ENCODE measurements at places on chromosomes 16 and 17. TPM values are rescaled to one million over a fixed set of nuclear protein-coding genes. Genes with fewer than 3 reads are reported as not detected.

DNA sequence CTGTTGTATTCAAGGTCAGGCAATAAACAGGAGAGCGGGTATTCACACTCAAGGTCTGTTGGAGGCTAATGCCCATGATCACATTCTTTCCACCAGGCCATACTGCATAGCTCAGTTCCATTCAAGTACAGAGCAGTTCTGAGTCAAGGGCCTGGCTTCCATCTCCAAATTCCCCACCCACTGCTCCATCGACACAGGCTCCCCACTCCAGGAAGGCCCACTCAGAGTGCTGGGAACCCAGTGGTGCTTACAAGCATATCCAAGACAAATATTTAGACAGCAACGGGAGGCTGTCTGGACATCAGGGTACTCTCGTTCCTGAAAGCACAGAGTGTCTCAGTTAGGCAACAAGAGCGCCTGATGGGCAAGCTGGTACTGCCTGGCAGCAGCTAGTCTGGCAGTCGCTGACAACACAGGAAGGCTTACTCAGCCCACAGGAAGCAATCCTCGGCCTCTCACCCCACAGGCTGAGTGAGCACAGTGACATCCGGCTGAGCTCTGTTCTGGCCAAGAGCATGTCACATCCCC, 40.9 kb downstream of the RFFL start:
- DNase-seq, result no peak

DNA sequence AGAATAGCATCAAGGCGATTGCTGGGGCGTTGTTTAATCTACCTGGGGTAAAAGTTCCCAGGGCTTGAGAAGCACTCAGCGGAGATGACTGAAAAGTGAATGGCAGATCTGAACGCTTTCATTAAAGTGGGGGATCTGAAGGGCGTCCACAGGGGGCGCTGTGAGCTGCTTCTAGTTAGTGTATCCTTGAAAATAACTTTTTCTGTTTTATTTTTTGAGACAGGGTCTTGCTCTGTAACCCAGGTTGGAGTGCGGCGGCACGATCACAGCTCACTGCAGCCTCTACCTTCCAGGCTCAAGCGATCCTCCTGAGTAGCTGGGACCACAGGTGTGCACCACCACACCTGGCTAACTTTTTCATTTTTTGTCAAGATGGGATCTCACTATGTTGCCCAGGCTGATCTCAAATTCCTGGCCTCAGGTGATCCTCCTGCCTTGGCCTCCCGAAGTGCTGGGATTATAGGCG, 360.4 kb downstream of the SEC14L1 start:
- DNase-seq, result no peak

DNA sequence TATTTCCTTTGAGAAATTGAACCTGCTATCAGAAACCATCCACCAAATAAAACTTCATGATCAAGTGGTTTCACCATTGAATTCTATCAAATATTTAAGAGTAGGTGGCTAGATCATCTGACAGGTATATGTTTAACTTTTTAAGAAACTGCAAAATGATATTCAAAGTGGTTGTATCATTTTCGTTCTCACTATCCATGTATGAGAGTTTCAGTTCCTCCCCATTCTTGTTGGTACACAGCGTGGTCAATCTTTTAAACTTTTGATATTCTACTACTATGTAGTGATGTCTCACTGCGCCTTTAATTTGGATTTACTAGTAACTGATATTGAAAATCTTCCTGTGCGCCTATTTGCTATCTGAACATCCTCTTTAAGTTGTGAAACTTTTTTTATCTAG, 163.7 kb downstream of the CYB561 start:
- DNase-seq, result no peak

- DNase-seq, result no peak
Observed at GRCh38 chr17:34561328-34561727, 18.1 kb upstream of the TMEM132E start.

- no peak for DNase-seq
Observed at GRCh38 chr16:65002265-65002664, 119.6 kb downstream of the CDH11 start.

DNA sequence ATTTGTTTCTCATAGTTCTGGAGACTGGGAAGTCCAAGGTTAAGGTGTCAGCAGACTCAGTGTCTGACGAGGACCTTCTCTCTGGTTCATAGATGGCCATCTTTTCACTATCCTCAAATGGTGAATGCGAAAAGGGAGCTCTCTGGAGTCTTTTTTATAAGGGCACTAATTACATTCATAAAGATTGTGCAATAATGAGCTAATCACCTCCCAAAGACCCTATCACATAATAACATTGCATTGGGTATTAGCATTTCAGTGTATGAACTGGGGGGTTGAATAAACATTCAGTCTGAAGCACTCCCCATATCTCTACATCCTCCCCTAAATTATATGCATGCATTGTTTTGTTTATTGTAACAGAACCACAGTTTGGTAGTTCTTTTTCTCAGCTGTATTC, 1086.5 kb downstream of the CDH11 start:
- DNase-seq, result no peak

DNA sequence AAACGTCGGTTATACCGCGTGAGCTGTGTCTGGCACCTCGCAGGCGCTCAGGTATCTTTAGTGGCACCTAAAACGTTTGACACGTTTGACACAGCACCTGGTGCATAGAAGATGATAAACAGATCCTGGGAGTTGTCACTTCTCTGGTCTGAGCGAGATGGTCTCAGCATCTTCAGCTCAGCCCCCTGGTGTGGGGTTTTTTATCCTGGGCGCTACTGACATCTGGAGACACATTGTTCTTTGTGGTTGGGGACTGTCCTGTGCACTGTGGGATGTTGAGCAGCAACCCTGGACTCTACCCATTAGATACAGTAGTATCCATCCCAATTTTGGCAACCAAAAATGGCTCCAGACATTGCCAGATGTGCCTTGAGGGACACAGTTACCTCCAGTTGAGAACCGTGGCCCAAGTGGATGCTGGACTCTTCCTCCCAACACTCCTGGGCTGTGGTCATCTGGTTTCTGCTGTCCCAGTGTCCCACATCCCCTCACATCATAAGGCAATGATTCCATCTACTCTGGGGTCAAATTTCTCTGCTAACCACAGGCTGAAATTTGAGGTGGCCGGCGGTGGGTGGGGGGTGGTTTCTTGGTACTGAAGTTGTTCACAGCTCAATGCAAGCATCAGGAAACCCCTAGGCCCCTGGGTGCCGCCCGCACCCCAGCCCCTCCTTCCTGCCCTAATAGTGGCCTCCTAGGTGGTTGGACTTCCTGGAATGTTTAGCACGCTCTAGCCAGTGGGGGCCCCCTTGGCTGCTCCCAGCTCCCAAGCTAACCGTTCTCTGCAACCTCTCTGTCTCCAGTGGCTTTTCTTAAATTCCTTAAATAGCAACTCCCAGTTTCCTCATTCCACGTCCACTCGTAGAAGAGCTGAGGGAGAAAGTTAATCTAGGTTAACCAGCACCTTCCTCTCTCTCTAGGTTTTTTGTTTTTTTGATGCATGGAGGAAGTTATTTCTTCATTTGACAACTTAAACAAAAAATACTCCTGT, 124.8 kb downstream of the ABCC1 start:
- peak; percentile 56 for DNase-seq

- DNase-seq, result no peak
Observed at GRCh38 chr17:83200231-83200699, 120.9 kb downstream of the METRNL start.

DNA sequence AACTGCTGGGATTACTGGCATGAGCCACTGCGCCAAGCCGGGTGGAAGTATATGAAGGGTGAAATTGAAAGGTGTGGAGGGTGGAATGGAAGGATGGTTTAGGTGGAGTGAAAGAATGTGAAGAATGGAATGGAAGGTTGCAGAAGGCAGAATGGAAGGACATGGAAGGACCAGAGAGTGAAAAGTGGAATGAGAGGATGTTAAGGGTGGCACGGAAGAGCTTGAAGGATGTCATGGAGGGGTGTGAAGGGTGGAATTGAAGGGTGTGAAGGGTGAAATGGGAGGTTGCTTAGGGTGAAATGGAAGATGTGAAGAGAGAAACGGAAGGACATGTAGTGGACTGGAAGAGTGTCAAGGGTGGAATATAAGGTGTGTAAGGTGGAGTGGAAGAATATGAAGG, 16.2 kb downstream of the MIS12 start:
- no peak for DNase-seq

DNA sequence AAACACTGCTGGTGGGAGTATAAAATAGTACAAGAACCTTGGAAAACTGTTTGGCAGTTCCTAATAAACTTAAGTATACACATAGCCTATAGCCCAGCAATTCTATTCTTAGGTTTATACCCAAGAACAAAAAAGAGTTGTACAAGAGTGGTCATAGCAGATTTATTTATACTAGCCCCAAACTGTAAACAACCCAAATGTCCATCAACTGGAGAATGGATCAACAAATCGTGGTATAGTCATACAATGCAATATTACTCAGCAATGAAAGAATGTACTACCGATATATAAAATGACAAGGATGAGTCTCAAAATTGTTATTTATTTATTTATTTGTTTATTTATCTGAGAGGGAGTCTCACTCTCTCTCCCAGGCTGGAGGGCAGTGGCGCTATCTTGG, 23.1 kb downstream of the GNGT2 start:
- DNase-seq, result no peak

- no peak for DNase-seq
Observed at GRCh38 chr17:48051706-48052486, 3.7 kb downstream of the NFE2L1 start.

DNA sequence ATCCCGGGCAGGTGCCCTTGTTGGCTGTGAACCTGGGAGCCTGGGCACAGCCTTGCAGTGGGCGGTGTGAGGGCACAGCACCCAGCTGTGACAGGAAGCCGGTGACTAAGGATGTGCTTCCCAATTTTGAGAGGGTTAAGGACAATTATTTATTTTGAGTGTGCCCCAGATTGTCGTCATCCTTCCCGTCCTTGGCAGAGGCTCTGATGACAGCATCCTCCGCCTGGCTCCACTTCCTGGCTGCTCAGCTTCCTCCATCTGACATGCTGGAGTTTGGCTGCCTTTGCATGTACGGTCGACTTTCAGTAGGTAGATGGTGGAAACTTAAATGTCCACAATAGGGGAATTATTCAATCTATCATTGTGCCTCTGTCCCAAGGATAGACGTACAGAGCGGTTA, 282.4 kb upstream of the EEF2KMT start:
- DNase-seq, result no peak

DNA sequence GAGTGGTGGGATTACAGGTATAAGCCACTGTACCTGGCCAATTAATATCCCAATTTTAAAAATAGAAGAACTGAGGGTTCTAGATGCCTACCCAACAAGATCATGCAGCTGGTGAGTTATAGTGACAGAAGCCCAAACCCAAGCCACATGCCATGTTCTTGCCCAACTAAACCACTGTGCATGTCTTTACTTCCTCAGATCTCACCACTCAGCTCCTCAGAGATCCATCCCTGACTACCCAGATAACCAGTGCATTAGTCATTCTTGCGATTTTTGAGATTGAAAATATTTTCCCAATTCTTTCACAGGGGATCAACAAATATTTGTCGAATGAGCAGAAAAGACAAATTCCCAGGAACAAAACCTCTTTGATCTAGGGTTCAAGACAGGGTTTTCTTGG, 303.1 kb downstream of the CBLN1 start:
- no peak for DNase-seq

- no peak for DNase-seq
Observed at GRCh38 chr16:19192865-19193264, 24.8 kb downstream of the SYT17 start.

Gene LLGL2
- 77.1 TPM for polyA plus RNA-seq

Gene GLP2R
- polyA plus RNA-seq, result not detected

Gene PARD6A
- 28.6 TPM for polyA plus RNA-seq

Gene RHBDF2
- 27.9 TPM for polyA plus RNA-seq

Gene ZNF19
- 1.1 TPM for polyA plus RNA-seq

Gene SLC52A1
- 1.2 TPM for polyA plus RNA-seq

Gene G6PC1
- not detected for polyA plus RNA-seq

Gene NCOR1
- 81.2 TPM for polyA plus RNA-seq
